ENCODE measurements at places on chromosomes 6 and 20.

- DNase-seq: no peak
Observed at GRCh38 chr20:44552950-44553908, 29.1 kb upstream of the PKIG start.

DNA sequence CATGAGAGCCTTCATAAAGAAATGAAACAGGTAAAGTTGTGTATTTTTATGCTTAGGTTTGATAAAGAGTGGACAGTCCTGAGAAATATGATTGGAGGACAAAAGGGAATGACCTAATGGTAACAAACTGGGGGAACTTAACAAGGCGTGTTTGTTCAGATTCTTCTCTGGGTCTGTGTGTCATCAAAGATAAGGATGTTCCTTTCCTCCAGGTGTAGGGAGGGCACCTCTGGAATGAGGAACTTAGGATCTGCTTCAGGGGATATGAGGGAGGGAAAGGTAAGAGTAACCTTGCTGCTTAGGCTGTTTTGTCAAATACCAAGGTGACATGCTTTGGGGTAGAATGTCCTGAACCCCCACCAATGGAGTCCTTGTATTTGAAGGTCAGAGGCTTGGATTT is 291.9 kb downstream of the KCNQ5 start:
- DNase-seq: no peak

GRCh38 chr6:169700296-169700695 is 1.5 kb downstream of the WDR27 start:
- no peak for DNase-seq

- no peak for DNase-seq
Observed at GRCh38 chr20:49893242-49894072, 21.9 kb downstream of the SPATA2 start.

DNA sequence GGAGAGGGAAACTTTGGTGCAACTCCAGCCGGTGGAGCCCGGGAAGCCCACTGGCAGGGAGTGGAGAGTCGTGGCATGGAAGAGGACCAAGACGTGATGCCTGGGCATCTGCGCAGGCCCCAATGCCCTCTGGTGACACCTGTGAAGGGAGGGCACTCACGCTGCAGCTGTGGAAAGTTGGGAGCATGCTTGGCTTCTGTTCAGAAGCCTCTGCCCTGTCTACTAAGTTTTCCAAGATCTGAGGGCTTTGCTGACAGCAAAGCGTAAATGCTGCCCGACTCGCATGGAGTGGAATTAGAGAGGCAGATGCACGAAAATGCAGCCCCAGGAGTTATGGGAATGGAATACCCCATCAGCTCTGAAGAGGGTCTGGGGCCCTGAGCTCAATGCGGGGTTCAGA is 75.7 kb downstream of the SYNDIG1 start:
- DNase-seq: no peak

GRCh38 chr6:42177514-42178364 is 4.6 kb downstream of the GUCA1A start:
- no peak for DNase-seq

DNA sequence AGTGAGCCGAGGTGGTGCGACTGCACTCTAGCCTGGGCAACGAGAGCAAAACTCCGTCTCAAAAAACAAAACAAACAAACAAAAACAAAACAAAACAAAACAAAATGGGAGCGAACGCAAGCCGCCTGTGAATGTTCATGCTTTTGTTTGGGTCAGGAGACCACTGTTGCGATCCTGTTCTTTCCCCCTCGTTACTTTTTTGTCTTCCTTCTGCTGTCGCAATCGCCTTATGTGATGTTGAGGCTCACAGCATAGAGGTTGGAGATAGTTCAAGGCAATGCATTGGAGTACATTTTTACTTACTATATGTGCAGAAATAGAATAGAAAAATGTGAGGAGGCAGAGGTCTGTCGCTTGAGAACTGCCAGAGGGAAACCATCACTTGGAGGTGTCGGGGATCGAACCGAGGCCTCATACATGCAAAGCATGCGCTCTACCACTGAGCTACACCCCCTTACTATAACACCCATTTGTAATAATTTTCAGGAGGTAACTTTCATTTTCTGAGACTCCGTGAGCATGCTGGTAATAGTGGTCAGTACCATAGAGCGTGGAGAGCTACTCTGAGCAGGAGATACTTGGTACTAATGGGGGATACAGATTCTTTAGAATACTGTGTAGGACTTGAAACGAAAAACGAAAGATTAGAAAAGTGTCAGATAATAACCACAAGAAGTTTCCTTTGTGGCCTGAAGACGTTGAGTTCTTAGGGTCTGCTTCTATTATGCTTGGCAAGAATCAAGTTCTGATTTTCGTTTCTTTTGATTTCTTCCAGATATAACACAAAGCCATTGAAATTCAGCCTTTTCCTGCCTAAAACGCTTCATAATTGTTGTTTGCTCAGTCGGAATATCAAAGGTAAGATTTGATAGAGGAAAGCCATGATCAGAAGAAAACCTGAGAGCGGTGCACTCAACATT is 121.1 kb downstream of the TRIM27 start:
- no peak for DNase-seq

- no peak for DNase-seq
Observed at GRCh38 chr6:102619585-102619984, 1226.1 kb downstream of the GRIK2 start.

DNA sequence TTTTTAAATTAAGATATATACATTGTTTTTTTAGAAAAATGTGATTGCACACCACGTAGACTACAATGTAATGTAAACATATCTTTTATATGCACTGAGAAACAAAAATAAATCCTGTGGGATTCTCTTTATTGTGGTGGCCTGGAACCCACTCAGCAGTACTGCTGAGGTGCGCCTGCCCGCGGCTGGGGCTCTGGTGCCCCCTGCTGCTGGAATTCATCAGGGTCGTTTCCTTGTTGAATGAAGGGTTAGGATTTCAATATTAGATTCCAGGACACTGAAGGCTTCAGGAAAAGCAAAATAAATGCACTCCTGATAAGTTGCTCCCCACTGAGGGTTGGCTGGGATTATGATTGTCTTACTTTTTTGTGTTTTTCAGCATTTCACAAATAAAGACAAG is 175.8 kb upstream of the GGTLC1 start:
- no peak for DNase-seq

- peak; percentile 54 for DNase-seq
Observed at GRCh38 chr6:46419576-46420002, 71.7 kb downstream of the RCAN2 start.

DNA sequence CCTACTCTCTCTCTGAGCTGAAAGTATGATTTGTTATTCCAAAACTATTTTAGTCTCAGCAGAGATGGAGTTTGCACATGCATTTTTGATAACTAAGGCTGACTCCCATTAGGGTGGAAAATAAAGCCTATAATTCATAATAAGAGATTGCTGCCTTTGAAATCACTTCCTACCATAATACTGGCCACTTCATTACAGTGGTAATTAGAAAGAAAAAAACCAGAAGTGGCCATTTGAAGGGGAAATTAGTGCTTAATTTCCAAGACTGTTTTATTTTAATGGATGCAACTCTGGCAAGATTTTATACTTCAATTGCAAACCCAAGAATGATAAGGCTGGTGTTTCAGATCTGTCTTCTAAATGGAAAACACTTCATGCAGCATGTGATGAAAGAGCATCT is 43.4 kb downstream of the SLC35B3 start:
- no peak for DNase-seq

DNA sequence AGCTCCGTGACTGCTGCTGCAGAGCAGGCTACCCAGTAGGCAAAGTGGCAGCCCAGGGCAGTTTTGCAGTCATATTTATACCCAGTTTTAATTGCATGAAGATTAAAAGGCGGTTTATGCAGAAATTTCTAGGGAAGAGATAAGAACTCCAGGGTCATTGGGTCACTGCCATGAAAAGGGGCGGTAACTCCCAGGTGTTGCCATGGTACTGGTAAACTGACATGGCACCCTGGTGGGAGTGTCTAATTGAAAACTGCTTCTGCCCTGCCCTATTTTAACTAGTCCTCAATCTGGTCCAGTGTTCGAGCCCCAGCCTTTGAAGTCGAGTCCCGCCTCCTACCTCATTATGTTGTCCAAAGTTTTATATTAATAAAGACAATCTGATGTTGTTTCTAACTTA is 75.0 kb upstream of the FUCA2 start:
- DNase-seq: no peak

- DNase-seq: peak; percentile 35
Observed at GRCh38 chr6:154370545-154370944, 13.9 kb upstream of the IPCEF1 start.

DNA sequence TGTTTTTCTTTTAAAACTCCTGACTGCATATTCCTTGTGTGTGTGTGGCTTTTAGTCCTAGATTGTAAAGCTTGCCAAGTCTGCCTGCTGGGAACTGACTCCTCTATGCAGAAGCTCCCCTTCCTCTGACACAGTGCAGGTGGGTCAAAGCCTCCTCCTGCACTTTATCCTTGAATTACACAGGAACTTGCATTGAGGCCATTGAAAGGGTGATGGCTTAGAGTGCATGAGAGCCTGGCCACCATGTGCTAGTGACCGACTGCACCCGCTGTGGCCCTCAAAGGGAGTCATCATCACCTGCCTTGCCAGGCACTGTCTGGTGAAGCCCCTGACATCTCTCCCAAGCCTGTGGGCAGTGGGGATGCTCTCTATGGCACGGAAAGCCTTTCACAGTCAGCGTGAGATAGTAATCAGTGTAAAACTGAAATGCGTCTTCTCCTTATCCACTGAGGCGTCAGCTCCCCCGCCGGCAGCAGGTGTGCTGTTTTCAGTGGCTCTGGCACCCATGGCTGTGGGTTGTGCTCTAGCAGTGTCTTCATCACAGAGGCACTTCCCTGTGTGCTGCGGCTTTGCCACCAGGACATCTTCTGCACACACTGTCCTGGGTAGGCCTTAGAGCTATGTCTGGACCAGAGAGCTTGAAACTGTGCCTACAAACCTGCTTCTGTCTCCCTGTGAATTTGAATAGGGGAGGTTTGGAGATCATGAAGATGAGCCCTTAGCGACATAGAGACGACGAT is 87.9 kb downstream of the THBS2 start:
- DNase-seq: no peak

GRCh38 chr20:31883829-31884228 is 13.4 kb downstream of the TTLL9 start:
- no peak for DNase-seq

DNA sequence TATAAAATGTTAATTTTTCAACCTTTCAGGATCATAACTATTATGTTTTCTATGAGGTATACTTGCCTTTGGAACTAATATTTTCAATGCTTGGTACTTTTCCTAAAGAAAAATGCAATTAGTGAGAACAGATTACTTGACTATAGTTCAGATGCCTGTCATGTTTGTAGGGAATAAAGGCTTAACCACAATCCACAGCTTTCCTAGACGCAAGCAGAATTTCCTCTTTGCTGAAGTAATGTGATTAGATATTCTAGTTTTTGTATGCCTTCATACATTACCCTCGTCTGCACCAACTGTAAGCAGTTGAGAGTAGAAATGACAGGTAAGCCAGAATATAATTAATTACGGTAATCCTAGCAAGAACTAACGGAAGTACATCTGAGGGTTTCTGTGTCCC is 581.4 kb upstream of the MMS22L start:
- DNase-seq: no peak

DNA sequence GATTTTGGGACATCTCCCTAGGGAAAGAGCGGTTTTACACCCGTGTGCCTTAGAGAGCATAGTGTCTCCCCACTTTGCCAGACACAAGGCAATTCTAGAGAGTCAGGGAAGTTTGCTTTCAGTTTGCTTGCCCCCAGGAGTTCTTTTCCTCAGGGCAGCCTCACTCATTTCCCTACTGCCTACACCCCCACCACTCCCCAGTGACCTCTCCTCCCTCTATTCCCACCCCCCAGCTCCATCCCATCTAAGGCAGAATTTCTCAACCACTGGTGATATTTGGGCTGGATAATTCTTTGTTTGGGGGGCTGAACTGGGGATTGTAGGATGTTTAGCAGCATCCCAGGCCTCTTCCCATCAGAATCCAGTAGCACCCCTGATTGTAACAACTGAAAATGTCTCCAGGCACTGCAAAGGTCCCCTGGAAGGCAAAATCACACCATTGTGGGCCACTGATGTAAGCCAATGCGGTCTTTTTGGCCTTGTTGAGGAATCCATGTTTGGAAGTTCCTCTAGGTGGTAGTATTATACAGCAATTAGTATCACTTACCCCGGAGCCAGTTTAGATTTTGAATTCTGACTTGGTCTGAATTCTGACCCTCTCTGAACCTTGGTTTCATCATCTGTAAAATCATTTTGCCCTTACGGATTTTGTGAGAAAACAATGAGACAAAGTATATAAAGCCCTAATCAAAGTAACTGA is 1.3 kb downstream of the EPPIN start:
- peak; percentile 8 for DNase-seq

DNA sequence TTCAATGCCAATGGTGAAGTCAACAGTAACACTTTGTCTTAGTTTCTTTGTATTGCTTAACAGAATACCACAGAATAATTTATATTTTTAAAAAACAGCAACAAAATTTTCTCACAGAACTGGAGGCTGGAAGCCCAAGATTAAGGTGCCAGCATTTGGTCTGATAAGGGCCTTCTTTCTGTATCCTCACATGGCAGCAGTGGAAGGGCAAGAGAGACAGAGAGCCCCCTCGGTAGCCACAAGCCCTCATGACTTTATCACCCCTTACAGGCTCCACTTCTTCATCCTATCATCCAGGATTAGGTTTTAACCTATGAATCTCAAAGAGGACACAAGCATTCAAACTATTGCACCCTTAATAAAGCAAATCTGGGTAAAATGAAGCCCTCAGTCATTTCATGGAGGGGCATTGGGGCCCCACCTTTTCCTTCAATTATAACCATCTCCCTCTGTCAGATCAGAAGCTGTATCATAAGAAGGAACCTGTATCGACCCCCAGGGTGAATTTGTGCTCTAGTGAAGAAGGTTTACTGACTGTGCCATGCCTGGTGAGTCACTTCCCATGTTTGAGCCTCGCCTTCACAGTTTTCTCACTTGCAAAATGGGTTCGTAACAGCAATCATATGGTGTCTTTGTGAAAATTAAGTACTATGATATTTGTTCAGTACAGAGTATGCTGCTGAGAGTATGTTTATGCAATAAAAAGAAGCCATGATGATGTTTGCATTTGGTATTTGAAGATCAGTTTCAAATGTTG is 178.2 kb downstream of the LRFN2 start:
- DNase-seq: no peak

GRCh38 chr20:50259705-50260478 is 69.3 kb downstream of the CEBPB start:
- no peak for DNase-seq

DNA sequence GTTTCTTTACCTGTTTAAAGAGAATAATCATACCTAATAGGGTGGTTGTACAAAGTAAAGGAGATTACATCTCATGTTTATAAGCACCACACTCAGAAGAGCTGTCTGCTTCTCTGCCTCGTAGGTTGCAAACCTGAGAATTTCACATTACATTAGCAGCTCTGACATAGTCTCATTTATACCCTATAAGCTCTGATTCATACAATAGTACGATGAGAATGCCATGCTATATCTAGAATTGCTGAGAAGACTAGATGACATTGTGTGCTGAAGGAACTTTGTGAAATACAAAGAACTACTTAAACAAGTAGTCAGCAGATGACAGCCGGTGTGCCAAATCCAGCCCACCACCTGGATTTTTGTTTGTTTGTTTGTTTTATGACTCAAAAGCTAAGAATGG is 121.2 kb downstream of the ADAT2 start:
- DNase-seq: no peak
